CD4-positive, alpha-beta memory T cell (primary cell): ENCODE measurements at places on chromosomes 7 and 10. TPM values are rescaled to one million over a fixed set of nuclear protein-coding genes. Genes with fewer than 3 reads are reported as not detected.

Gene UCMA
- not detected for total RNA-seq

Gene SORCS1
- total RNA-seq, result not detected

Gene SLC26A5
- total RNA-seq, result not detected

Gene UNCX
- total RNA-seq, result not detected

Gene TUBB8
- not detected for total RNA-seq

Gene RABGEF1
- 23.0 TPM for total RNA-seq

Gene LIPK
- not detected for total RNA-seq
